Left kidney (tissue), 8 donors: ENCODE measurements at places on chromosomes 7 and 10.

DNA sequence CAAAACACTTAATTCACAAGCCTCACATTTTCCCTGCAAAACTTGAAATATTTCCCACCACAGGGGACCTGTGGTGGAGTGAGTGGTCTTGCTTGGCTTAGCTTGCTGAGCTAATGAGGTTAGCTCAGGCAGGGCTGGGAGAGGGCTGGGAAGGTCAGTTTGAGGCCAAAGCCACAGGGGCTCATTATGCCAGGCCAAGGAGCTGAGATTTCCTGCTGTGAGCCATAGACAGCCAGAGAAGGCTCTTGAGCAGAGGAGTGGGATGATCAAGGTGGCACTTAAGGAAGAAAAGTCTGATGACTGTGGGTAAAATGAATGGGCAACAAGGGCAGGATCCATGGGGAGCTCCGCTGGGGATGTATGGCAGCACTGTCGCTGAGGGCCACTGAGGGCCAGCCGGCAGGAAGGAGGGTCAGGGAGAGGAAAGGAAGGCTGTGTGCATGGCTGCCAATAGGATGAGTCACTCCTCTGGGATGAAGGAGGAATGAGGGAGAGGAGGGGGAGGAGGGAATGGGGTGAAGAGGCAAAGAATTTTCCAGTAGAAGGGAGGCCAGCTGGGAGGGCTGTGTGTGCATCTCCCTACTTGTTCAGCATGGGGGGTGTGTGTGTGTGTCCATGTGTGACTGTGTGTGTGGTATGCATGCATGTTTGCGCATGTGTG, 18.7 kb upstream of the ZNF488 start:
- peak; percentile 34 for DNase-seq

GRCh38 chr7:133676805-133677370, 424.0 kb downstream of the EXOC4 start:
- no peak for DNase-seq

DNA sequence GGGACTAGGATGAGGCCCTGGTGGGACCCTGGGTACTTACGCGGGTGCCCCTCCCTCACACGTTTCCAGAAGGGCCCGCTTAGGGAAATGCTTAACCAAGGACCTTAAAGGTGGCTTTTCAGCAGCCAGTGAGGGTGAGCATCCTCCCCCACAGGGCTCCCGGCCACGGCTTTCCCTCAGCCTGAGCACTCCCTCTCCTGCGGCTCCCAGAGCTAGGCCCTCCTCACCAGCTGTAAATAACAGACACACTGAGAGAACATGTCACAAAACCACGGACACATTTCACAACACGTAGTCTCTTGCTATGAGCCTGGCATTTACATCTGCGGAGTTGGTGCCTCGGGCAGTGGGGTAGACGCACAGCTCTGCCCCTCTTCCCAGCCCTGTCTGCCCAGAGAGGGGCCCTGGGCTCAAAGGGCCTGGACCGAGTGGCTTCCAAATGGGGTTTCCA, 25.2 kb downstream of the GRID1 start:
- DNase-seq: no peak

DNA sequence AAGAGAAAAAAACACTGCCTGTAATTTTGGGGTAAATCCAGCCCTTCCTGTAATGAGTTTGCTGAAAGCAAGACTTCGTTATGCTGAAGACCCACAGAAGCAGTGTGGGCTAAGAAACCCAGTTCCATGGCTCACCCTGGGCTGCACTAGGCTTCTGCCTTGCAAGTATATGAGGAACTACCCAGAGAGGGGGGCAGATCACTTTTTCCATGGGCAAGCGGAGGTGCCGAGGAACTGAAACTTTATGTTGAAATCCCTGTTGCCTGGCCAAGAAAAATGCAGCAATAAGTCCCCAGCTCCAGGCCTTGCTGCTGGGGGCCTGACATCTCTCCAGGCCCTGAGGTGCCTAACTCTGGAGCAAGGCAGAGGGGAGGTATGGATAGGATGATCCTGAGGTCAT, 8.5 kb downstream of the RASSF4 start:
- no peak for DNase-seq

- no peak for DNase-seq
Measured at GRCh38 chr7:53518319-53518718, 482.9 kb downstream of the POM121L12 start.

GRCh38 chr10:3876350-3876962, 91.4 kb upstream of the KLF6 start:
- DNase-seq: no peak

DNA sequence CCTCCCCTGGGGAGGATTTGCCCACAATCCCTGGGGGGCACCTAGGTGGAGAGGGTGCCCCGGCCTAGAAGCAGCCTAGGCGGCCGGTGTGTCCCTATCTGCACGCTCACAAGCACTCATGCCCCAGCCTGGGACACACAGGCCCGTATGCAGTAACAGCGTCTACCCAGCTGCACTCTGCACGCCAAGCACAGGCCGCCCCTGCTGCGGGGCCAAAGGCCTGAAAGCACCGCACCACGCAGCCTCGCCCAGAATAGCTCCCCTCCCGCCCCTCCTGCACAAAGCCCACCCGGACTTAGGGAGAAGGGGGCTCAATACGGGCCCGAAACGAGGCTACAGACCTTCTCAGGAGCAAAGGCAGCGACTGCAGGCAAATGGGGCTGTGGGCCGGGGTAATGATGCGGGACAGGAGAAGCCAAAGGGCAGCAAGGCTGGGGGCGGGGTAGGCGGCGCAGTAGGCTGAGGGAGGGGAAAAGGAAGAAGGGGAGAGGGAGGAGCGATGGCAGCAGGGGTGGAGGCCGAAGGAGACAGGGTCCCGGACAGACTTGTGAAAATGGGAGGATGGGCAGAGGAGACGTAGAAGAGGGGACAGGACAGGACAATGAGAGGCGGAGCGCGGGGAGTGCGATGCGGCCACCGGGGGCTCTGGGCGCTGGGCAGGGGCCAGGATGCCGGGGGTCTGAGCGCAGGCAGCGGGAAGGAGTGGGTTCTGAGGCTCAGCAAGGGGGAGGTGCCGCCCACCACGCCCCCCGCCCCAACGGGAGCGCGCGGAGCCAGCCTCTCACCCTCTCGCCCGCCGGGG, 544 bp downstream of the GPRIN2 start:
- peak; percentile 64 for DNase-seq
